Naive B cell (primary cell): ENCODE measurements at places on chromosomes 6 and 20.

- no peak for DNase-seq
Observed at GRCh38 chr20:46979603-46980241, 85.1 kb downstream of the EYA2 start.

- DNase-seq, result no peak
Observed at GRCh38 chr6:106750142-106750918, 121.0 kb downstream of the QRSL1 start.

DNA sequence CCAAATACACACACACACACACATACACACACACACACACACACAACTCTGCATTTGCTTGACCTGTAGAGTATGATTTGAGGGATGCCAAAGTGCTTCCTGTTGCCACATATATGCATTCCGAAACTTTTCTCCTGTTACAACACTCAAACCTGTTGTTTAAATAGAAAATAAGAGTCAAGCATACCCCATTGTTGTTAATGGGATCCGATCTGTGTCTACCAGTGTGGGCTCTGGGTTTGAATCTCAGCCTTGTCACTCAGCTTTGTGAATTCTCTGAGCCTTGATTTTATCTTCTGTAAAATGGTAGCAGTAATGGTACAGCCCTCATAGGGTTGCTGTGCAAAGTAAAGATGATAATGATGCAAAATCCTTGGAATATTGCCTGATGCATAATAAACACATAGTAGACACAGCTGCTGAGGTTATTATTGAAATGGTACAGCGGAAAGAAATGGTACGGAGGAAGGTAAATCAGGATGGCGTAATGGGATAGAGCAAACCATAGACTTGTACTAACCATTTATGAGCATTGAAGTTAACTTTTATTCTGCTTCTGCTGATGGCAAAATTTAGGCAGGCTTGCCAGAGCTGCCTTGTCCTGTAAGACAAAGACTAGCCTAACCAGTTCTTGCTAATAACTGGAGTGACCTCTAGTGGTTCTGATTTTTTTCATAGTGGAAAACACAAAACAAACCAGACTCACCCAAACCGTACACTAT lies 113.5 kb upstream of the PHACTR1 start:
- no peak for DNase-seq

- no peak for DNase-seq
Observed at GRCh38 chr6:48474136-48474535, 363.1 kb upstream of the PTCHD4 start.

GRCh38 chr20:3330046-3330741 lies 77.3 kb downstream of the DNAAF9 start:
- DNase-seq, result no peak

GRCh38 chr6:150256618-150257272 lies 112.1 kb upstream of the IYD start:
- DNase-seq, result no peak
